Stimulated activated CD8-positive, alpha-beta memory T cell treated with anti-CD3 and anti-CD28 coated beads, Interleukin-7, amount 100 ng/mL, for 48 hours (primary cell): ENCODE measurements at places on chromosomes 2 and 18.

- no peak for DNase-seq
These were observed 620 bp upstream of the SLC9A2 start for GRCh38 chr2:102618452-102619413.

GRCh38 chr2:119242276-119243119 lies 18.9 kb downstream of the STEAP3 start:
- DNase-seq: no peak

DNA sequence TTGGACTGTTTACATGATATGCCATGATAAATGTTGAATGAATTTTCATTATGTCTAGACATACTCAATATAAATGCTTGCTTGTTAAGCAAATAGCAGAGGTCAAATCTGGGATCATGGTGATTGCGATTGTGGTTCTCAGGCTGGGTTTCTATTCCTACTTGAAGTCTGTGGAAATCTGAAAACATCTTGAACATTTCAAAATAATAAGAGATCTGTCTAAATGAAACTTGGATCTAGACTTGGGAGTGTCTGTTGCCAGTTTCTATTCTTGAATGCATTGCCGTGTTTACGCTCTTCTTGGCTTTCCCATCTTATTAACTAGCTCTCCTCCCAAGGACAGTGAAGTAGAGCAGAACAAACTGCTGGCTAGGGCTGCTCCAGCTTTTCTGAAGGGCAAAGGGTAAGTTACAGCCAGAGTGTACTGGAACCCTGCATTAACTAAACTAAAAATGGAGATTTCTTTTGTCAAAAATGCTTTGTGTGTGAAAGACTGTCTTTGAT lies 127.7 kb downstream of the DTNA start:
- DNase-seq: no peak

DNA sequence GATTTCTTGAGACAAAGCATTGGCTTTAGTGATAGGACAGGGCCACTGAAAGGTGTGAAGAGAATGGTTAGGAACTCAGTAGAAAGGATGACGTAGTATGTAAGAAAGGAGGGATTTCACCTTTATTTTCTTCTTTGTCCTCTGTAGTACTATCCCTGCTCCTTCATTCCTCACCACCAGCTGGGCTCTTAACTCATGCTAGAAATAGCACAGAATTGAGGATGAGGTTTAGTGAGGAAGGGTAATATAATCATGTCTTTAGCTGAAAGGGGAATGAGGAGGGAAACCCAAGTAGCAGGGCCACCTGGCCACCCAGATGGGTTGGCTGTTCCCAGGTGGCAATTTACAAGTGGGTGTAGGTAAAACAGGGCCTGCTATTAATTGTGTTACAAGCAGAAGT lies 15.2 kb downstream of the ACVR2A start:
- DNase-seq: no peak

GRCh38 chr18:79517341-79517740 lies 121.6 kb downstream of the NFATC1 start:
- no peak for DNase-seq

- no peak for DNase-seq
These were observed 133.9 kb downstream of the GFPT1 start for GRCh38 chr2:69253112-69253511.

GRCh38 chr2:176769499-176770370 lies 442.9 kb upstream of the HNRNPA3 start:
- DNase-seq: no peak

GRCh38 chr2:122980671-122981070 lies 1044.4 kb upstream of the CNTNAP5 start:
- no peak for DNase-seq

DNA sequence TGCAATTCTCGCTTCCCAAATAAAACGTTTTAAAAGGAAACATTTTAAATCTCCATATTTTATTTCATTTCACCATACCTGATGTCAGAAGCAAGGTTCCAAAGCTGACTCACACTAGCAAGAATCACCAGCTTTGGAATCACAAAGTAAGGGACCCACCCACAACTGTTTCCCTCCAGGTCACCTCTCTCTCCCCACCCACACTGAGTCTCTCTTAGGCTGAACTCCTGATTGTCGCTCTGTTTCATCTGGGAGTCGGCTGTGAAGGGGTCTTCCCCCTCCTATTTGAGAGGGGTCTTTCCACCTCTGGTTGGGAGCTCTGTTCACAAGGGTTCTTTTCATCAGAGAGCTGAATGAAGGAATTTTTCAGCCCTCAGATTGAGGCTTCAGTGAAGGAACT lies 128.1 kb downstream of the L3MBTL4 start:
- no peak for DNase-seq

GRCh38 chr2:37647971-37648330 lies 23.5 kb downstream of the CDC42EP3 start:
- DNase-seq: no peak

DNA sequence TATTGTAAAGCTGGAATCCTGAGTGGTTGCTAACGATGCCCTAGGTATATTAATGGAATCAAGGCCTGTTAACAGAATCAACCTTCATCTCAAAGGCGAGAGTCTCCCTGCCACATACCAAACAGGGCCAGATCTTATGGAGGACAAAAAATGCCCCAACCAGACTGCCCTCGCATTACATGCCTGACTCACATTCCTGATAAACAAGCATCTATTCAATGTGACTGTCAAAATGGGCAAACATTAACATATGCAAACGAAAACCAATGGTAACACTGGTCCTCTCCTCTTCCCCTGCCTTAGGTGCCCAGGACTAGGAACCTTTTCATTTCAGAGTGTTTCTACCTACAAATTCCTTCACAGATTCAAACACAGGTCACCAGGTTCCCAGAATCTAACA lies 83.4 kb downstream of the COL6A3 start:
- DNase-seq: no peak
